ENCODE measurements at places on chromosomes 3 and 15. TPM values are rescaled to one million over a fixed set of nuclear protein-coding genes. Genes with fewer than 3 reads are reported as not detected.

Gene C3orf33
- total RNA-seq = 4.9 TPM

Gene KIF7
- total RNA-seq = 6.5 TPM

Gene CCR2
- 8.8 TPM for total RNA-seq

Gene IQCF5
- total RNA-seq = not detected

Gene SLC15A2
- total RNA-seq = 44.6 TPM

Gene CCNB2
- 5.1 TPM for total RNA-seq

Gene SERPINI2
- total RNA-seq = 5.2 TPM
